ENCODE measurements at places on chromosomes 2 and 18. TPM values are rescaled to one million over a fixed set of nuclear protein-coding genes. Genes with fewer than 3 reads are reported as not detected.

APCDD1 gene
- total RNA-seq = 0.34 TPM

HOXD3 gene
- 19.2 TPM for total RNA-seq

ANKRD29 gene
- total RNA-seq = 4.2 TPM

STON1 gene
- 8.1 TPM for total RNA-seq

EDAR gene
- total RNA-seq = not detected

CDH19 gene
- total RNA-seq = not detected

DNA sequence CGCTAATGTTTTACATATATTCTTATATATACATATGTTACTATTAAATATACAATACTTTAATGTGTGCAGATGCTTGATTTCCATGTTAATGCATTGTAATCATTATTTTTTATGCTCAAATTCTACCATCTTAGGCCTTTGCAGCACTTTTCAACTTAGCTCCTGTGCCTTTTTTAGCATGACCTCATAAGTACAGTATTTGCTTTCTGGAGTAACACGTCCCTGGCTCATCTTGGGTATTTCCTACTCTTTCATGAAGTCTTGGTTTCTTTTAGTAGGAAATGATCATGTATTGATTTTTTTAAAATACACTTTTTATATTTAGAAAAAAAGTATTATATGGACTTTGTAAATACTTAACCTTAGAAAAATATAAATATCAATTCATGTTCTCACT is 36.5 kb downstream of the CAB39 start:
- DNase-seq = peak; percentile 29

DNA sequence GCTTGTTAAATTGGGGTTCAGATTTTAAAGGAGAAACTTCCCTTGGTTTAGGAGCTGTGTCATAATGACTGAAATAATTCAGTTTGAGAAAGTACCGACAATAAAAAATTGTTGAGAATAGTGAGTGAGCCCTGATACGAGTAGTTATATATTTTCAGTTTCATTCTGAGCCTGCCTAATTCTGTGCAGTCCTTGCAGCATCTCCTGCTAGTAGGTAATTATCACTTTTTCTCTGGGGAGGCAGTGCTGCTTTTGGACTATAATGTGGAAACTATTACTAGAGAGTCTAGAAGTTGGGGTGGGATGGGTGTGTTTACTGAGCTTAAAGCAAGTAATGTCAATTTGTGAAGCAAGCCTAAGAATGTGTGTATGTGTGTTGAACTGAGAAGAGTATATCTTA is 21.7 kb downstream of the ZNF638 start:
- DNase-seq = no peak

- no peak for DNase-seq
Measured at GRCh38 chr2:150428641-150429040, 58.8 kb downstream of the RND3 start.

GRCh38 chr2:33342171-33342570 is 134.3 kb upstream of the RASGRP3 start:
- peak; percentile 96 for DNase-seq

- DNase-seq = no peak
Measured at GRCh38 chr2:47165001-47165555, 10.0 kb upstream of the STPG4 start.

DNA sequence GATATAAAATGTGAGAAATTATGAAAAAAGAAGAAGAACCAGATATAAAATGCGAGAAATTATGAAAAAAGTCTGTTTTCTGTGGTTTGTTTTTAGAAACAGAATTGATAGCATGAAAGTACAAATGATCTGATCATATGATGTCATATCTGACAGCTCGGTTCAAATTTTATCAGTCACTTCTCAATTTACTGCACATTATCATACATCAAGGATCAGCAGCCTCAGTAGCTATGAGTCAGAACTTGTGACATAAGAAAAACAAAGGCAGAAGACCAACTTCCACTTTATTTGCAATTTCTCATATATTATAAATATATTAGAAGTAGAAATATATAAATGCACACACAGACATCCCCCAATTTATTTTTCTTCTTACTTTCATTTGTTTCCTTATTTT is 634.0 kb downstream of the LRP1B start:
- DNase-seq = no peak

DNA sequence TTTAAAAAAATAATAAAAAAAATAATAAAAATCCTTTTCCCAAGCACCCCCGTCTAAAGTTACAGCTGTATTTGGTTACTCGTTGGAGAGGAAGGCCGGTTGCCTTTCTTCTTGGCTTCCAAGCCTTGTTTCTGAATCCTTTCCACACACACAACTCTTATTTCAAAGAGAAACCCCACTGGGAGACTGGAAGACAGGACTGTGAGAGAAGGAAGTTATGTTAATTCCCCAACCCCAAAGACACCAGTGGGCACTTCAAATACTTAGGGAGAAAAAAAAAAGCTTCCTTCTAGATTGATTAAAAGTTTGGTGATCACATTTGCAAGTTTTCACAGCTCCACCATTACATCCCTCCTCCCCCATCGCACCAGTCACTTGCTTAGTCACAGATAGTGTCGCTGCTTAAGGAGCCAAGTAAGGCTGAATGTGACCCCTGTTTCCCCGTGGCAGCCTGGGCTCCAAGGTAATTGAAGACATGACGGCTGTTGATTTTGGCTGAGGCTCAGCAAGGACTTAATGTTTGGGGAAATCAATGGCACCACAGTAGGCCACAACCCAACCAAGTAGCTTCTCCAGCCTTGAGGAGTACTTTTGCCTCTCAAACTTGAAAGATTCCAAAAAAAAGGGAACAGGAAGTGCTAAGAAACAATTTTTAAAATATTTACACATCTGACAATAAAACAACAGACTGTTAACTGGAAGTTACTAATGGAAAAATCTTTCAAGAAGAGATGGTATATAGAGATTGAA is 40.8 kb upstream of the FRZB start:
- peak; percentile 21 for DNase-seq

DNA sequence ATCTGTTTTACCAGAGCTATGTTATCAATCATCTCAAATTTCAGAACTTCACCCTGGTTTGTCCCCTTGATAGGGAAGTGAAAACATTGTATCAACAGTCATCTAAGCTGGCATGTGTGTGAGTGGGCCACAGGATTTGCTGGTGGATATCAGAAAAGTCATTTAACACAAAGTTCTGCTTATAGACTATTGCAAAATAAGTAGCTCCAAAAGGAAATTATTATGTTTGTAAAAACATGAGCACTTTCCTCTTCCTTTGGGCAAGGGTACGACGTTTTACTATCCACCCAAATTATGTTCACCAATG is 20.7 kb upstream of the COPS8 start:
- no peak for DNase-seq

DNA sequence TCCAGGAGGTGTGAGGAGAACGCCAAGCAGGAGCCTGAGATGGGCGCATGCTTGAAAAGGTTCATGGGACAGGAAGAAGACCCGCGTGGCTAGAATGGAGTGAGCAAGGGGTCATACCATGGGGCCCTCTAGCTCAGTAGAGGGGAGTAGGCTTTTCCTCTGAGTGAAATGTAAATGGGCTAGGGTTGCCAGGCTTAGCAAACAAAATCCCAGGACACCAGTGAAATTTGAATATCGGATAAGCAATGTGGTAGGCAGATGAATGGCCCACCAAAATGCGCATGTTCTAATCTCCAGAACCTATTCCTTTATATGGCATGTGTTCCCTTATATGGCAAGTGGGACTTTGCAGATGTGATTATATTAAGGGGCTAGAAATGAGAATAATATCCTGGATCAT is 174.1 kb upstream of the CCDC68 start:
- DNase-seq = no peak

DNA sequence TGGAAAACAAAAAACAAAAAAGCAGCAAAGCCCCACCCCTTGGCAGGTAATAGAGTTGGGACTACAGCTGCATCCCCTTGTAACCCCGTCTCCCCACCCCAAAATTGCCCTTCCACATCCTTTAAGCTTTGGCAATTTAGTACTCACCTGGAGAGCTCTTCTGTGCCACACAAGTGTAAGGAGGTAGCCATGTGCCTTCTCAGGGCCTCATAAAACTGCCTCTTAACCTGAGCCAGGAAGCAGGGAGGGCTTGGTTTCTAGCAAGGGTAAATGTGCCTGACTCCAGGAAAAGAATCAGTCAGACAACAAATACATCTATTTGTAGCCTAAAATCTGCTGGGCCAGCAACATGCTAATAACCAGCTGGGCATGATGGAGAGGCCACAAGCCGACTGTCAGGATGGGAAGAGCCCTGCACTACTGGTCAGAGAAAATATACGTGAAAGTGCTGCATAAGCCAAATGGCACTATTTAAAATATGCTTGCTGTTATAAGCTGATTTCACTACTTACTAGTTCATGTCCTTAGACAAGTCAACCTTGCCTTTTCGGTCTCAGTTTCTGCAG is 46.3 kb downstream of the NOP58 start:
- DNase-seq = no peak

GRCh38 chr2:101200676-101201075 is 49.5 kb upstream of the TBC1D8 start:
- DNase-seq = peak; percentile 65

GRCh38 chr2:237418300-237418699 is 4.3 kb upstream of the COL6A3 start:
- no peak for DNase-seq

DNA sequence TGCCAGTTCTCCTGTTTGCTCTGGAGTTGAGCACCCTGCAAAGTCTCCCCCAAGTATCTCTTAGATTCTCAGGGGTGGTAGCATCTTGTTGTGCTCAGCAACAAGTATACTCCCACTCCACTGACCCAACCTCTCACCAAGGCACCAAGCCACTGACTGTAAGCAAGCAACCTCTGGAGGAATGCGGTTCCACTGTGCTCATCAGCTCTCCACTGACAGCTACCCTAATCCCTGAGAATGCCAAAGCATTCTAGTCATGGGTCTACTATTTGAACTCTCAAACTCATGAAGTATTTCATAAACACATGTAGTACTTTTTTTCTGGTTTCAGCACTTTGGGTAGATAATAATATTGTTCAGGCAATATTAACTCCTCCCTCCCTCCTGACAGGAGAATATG is 170.0 kb downstream of the EPHA4 start:
- DNase-seq = no peak

GRCh38 chr2:161243905-161244304 is 64.3 kb upstream of the PSMD14 start:
- DNase-seq = peak; percentile 10

Data from dermis blood vessel endothelial cell (primary cell).